Astrocyte (in vitro differentiated cells and primary cell): ENCODE measurements at places on chromosomes 11 and 22. TPM values are rescaled to one million over a fixed set of nuclear protein-coding genes. Genes with fewer than 3 reads are reported as not detected.

The ASPHD2 gene
- 11.7 and 13.0 TPM in 2 replicates for total RNA-seq

DNA sequence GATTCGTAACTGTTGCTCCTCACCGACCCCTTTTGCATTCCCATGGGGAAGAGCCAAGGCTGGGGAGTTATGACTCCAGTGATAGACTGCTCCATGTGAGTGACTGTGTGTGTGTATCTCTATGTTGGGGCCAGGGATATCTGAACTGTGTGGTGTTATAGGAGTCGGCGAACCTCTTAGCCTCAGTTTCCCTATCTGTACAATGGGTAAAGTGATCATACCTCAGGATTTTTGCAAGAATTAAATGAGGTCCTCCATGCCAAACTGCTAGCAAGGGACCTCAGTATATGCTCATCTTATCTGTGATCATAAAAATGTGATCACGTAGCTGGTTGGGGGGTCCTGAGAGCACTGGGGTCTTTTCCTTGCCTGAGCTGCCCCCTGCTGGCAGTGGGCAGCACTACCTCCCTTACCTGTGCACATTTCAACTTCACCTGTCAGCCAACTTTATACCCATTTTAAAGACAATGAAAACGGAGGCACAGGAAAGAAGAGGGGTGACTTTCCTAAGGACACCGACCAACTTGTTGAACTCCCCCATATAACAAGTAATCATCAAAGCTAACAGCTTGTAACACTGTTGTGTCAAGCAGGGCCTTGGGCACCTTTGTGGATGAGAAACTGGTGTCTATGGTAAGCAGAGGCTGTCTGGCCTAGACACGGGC, 1.4 kb upstream of the DPP3 start:
- H3K27me3 ChIP-seq = no peaks in the 10 kb centered on the region
- H3K4me3 ChIP-seq = peak overlapping the region; percentile 77
- peaks cover 11% of the 10 kb centered on the region for H3K4me1 ChIP-seq
- no peaks in the 10 kb centered on the region for H3K36me3 ChIP-seq
- DNase-seq = peak; percentile 12
- peak overlapping the region; percentile 88 for H3K27ac ChIP-seq

DNA sequence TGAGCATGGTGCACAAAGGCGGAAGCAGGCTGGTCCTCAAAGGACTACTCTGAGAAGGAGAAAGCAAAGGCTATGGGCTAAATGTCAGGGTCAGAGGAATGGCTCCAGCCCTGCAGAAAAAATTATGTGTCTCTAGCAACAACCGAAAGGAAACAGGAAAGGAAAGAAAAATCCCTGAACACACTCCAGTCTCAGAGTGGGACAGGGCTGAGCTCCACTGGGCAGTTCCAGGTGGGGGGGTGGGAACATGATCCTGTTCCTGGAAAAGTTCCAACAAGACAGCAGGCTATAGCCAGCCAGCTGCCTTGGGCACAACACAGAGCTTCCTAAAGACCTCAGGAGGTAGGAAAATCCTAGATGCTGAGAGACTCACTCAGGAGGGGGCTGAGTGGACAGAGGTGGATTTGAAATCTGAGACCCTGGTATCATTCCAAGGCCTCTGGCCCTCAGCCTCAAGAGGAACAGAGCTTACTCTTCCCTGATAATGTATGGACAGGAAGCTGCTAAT, 1088.2 kb downstream of the TBC1D22A start:
- no peaks in the 10 kb centered on the region for H3K27me3 ChIP-seq
- H3K36me3 ChIP-seq = no peaks in the 10 kb centered on the region
- no peak overlapping the region for H3K4me3 ChIP-seq
- H3K4me1 ChIP-seq = no peaks in the 10 kb centered on the region
- no peak overlapping the region for H3K27ac ChIP-seq

- H3K36me3 ChIP-seq = no peaks in the 10 kb centered on the region
- H3K4me1 ChIP-seq = no peaks in the 10 kb centered on the region
- no peak for DNase-seq
- no peaks in the 10 kb centered on the region for H3K27me3 ChIP-seq
- H3K4me3 ChIP-seq = no peak overlapping the region
- no peak overlapping the region for H3K27ac ChIP-seq
Measured at GRCh38 chr11:38304926-38305325, 1706.9 kb upstream of the RAG2 start.

DNA sequence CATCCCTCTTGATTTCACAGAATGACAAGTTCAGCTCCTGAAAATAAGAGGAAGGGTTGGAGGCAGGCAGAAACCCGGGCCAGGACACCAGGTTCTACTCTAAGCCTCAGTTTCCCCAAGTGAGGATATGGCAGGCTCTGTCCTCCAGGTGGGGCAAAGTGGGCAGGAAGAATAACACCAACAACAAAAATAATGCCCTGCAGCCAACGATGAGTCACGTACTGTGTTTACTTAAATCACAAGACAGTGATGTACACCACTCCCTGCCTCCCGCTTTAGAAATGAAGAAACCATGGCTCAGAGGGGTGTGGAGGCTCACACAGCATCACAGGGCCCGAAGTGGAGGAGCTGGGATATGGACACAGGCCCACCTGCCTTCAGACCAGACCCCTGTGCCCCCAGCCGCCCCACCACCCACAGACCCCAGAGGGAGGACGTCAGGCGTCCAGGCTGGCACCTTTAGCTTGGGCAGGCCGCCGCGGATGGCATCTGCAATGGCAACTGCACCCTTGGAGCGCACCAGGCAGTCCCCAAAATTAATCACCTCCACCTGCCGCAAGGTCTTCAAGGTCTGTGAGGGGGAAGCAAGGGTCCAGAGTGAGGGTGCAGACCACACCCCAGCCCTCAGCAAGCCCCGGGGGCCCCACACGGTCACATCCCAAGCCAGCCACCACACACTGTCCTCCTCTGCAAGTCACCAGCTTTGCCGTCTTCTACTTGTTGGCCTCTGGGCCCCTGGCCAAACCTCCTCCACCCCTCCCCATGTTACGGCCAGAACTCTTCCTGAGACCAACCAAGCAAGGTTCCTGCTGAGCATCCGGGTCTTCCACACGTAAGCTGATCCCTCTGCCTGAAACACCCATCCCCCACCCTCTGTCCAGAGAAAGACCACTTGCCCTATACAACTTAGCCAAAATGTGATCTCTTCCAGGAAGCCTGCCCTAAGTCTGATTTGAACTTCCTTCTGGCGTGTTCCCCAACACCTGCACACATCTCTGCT, 15.8 kb upstream of the CHADL start:
- peak overlapping the region; percentile 38 for H3K27ac ChIP-seq
- peak; percentile 35 for DNase-seq
- peaks cover 10% of the 10 kb centered on the region for H3K4me1 ChIP-seq
- peaks cover 55% of the 10 kb centered on the region for H3K36me3 ChIP-seq

GRCh38 chr11:9386086-9386485, 1.6 kb downstream of the IPO7 start:
- peaks cover 9% of the 10 kb centered on the region for H3K4me1 ChIP-seq
- peak overlapping the region; percentile 93 for H3K4me3 ChIP-seq
- DNase-seq = no peak
- H3K27ac ChIP-seq = peak overlapping the region; percentile 89
- no peaks in the 10 kb centered on the region for H3K27me3 ChIP-seq

The TTLL1 gene
- 10.7 and 13.7 TPM in 2 replicates for total RNA-seq

DNA sequence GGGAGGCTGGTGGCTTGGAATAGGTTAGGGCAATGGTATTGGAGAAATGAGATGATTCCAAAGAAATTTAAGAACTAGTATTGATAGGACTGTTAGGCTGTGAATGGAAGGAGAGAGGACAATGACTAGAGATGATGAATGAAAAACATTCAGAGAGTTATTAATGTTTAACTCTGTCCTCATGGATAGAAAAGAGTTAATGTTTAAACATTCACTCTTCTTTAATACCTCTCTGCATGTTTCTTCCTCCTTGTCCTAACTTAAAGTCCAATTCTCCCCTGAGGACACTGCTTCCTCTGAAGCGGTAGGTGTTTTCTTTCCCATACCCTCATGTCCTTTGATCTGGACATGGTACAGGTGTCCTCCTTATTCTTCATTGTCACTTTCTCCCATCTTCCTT, 13.4 kb downstream of the CHEK1 start:
- DNase-seq = no peak
- no peaks in the 10 kb centered on the region for H3K27me3 ChIP-seq
- H3K4me3 ChIP-seq = no peak overlapping the region
- peaks cover 44% of the 10 kb centered on the region for H3K36me3 ChIP-seq
- no peak overlapping the region for H3K27ac ChIP-seq
- H3K4me1 ChIP-seq = no peaks in the 10 kb centered on the region

The NOX4 gene
- 36.5 and 49.2 TPM in 2 replicates for total RNA-seq

DNA sequence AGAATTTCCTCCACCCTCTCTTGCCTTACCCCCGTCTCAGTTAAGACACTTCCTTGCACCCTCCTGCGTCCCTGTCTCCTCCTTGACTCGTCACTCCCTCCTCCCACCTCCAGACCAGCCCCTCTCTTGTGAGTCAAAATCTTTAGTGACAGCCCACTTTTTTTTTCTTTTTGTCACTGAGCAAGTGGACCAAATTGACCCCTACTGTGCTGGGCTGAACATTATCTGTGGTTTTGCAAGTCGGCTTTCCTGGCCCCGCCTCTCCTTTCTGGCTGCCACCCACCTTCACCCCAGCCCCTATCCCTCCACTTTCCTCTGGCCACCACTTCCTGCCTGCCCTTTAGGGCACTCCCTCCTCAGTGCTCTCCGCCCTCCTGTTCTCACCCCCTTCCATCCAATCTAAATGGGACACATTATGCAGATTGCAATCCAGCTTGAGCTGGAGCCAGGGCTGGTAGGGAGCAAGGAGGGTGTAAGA, at the start of gene APLNR:
APLNR (minus strand) TSS at position 47 of the 478 bp plus-strand sequence. CDS start 246 bp downstream, outside the sequence.
- H3K4me3 ChIP-seq = no peak within 1 kb of the TSS
- no peak within 1 kb of the TSS for H3K27ac ChIP-seq
- H3K36me3 ChIP-seq = no peaks in the 10 kb centered on the region
- no peaks in the 10 kb centered on the region for H3K4me1 ChIP-seq
- no peak for DNase-seq

DNA sequence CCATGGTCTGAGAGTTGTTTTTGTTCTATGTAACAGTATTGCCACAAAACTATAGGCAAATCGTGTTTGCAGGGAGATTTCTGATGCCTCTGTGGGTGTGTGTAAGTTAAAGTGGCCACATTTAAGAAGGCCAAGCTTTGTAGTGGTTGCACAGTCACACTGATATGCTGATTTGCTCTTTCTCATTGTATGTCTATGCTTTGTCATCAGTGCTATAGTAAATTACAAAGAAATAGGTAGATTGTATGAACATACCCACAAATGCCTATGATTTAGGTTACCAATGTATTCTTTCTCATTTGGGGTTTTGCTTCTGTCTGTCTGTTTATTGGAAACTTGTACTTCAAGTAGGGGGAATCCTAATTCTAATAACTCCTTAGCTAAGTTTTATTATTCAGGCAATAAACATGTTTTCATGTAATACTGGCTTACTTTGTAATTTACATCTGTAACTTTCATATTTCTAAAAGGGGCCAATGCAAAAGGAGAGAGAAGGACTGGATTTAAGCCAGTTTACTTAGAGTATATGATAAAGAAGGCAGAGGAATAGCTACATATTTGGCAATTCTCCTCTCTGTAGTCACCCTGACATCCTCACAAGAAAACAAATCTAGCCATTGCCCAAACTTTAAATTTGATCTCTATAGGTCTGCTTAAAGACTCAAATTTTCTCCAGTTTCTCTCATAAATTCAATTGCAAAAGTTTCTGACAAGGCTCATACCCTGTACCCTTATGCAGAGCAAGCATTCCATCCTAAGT, 2.0 kb downstream of the FIBIN start:
- peaks cover 8% of the 10 kb centered on the region for H3K4me1 ChIP-seq
- H3K27ac ChIP-seq = no peak overlapping the region
- no peak for DNase-seq

DNA sequence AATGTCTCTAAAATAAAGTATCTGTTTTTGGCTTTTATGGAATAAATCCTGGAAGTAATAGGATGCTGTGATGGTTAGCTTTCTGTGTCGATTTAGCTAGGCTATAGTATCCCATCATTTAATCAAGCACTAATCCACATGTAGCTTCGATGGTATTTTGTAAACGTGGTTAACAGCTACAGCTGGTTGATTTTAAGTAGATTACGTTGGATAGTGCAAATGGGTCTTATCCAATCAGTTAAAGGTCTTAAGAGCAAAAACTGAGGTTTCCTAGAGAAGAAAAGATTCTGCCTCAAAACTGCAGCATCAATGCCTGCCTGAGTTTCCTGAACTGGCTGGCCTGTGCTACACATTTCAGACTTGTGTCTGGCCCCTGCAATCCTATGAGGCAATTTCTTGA, 314.2 kb upstream of the SORL1-AS1 start:
- H3K36me3 ChIP-seq = no peaks in the 10 kb centered on the region
- H3K27ac ChIP-seq = no peak overlapping the region
- no peaks in the 10 kb centered on the region for H3K4me1 ChIP-seq
- H3K4me3 ChIP-seq = no peak overlapping the region
- no peak for DNase-seq
- H3K27me3 ChIP-seq = peaks cover 1% of the 10 kb centered on the region

GRCh38 chr11:112751329-112751728, 209.9 kb upstream of the NCAM1 start:
- no peak overlapping the region for H3K4me3 ChIP-seq
- H3K27me3 ChIP-seq = no peaks in the 10 kb centered on the region
- no peaks in the 10 kb centered on the region for H3K4me1 ChIP-seq
- H3K27ac ChIP-seq = no peak overlapping the region
- H3K36me3 ChIP-seq = no peaks in the 10 kb centered on the region

DNA sequence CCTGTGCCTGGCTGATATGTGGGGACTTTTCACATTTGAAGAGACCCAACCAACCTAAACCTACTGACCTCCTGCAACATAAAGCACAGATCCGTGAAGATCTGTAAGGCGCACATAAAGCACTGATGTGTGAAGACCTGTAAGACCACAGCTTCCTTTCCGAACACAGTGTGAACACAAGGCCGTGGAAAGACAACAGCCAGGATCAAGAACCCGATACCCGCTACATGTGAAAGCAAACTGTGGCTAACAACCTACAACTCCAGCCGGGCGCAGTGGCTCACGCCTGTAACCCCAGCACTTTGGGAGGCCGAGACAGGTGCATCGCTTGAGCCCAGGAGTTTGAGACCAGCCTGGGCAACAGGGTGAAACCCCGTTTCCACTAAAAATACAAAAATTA, 17.6 kb upstream of the PPFIA1 start:
- no peaks in the 10 kb centered on the region for H3K36me3 ChIP-seq
- no peak for DNase-seq
- H3K27ac ChIP-seq = no peak overlapping the region
- H3K27me3 ChIP-seq = no peaks in the 10 kb centered on the region
- H3K4me1 ChIP-seq = peaks cover 11% of the 10 kb centered on the region

GRCh38 chr22:44368611-44369292, 56.0 kb upstream of the SHISAL1 start:
- H3K4me1 ChIP-seq = peaks cover 8% of the 10 kb centered on the region
- no peak overlapping the region for H3K27ac ChIP-seq
- no peak overlapping the region for H3K4me3 ChIP-seq
- no peak for DNase-seq
- no peaks in the 10 kb centered on the region for H3K36me3 ChIP-seq
- peaks cover 11% of the 10 kb centered on the region for H3K27me3 ChIP-seq

DNA sequence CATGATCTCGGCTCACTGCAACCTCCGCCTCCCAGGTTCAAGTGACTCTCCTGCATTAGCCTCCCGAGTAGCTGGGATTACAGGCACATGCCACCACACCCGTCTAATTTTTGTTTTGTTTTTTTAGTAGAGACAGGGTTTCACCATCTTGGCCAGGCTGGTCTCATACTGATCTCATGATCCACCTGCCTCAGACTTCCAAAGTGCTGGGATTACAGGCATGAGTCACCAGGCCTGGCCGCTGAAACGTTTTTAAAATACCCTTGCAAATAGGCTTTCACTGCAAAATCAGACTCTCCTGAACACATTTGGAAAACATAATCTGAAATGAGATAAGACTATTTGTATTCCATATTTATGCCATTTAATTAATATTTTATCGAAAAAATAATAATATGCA, 826.1 kb upstream of the CNTN5 start:
- H3K4me1 ChIP-seq = no peaks in the 10 kb centered on the region
- DNase-seq = no peak
- no peaks in the 10 kb centered on the region for H3K27me3 ChIP-seq
- H3K4me3 ChIP-seq = no peak overlapping the region
- H3K27ac ChIP-seq = no peak overlapping the region
